ENCODE measurements at places on chromosomes 3 and 15. TPM values are rescaled to one million over a fixed set of nuclear protein-coding genes. Genes with fewer than 3 reads are reported as not detected.

- H3K27me3 ChIP-seq = no peaks in the 10 kb centered on the region
- no peaks in the 10 kb centered on the region for H3K36me3 ChIP-seq
- peaks cover 44% of the 10 kb centered on the region for H3K4me1 ChIP-seq
- DNase-seq = peak; percentile 89
Observed at GRCh38 chr3:105868431-105868741, 426 bp downstream of the CBLB start.

GRCh38 chr3:126275620-126275904, 81.6 kb downstream of the KLF15 start:
- no peak for DNase-seq
- no peak overlapping the region for H3K4me3 ChIP-seq
- no peaks in the 10 kb centered on the region for H3K27me3 ChIP-seq
- H3K36me3 ChIP-seq = no peaks in the 10 kb centered on the region
- no peak overlapping the region for H3K27ac ChIP-seq
- peaks cover 6% of the 10 kb centered on the region for H3K4me1 ChIP-seq

The DNAH12 gene
- total RNA-seq = 0.25 TPM

The GPR27 gene
- 1.2 TPM for total RNA-seq
